ENCODE measurements at places on chromosomes 6 and 20.

DNA sequence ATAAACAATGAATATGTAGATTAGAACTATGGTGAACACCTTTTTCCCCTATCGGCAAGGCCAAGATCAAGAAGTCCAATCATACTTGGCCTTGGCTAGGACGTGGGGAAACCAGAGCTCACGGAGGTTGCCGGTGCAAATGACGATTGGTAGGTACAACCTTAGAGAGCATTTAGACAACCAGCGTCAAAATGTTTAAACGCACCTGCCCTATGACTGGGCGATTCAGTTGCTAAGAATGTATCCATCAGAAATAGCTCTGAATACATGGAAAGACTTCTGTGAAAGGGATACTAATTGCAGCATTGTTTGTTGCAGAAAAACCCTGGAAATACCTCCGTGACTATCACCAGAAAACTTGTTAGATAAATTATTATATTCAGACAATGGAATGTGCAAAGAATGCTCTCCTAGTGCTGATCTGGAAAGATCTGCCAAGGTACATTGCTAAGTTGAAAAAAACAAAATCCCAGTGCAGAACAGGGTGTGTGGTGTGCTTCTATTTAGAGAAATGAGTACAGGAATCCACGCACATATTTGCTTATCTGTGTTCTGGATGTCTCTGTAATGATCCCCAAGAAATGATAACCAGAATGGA is 48.0 kb upstream of the PTPN1 start:
- DNase-seq = no peak

DNA sequence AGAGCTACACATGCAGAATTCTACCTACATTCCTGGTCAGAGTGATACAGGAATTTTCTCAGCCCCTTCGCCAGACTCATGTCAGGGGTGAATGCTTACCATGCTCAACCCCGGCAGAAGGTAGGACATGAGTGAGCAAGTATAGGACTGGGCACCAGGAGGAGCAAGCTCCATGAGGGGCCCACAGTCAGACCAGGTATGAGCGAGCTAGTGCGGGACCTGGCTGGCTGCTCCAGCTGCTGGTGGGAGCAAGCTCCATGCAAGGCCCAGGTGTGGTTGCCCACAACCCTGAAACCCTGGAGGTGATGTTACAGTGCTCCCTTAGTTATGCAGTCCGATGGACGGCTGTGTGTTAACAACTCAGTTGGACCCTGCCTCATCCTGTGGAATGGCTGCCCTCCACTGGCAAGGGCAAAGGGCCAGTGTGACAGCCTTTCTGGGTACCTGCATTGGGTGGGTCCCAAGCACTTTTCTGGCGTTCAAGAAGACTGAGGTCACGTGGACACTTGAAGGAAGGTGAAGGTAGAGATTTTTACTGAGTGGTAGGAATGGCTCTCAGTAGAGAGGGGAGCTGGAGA is 503.5 kb upstream of the CITED2 start:
- DNase-seq = no peak

- peak; percentile 35 for DNase-seq
Observed at GRCh38 chr6:138944412-138944811, 43.6 kb downstream of the REPS1 start.

- DNase-seq = no peak
Observed at GRCh38 chr6:68196645-68197044, 438.4 kb upstream of the ADGRB3 start.

DNA sequence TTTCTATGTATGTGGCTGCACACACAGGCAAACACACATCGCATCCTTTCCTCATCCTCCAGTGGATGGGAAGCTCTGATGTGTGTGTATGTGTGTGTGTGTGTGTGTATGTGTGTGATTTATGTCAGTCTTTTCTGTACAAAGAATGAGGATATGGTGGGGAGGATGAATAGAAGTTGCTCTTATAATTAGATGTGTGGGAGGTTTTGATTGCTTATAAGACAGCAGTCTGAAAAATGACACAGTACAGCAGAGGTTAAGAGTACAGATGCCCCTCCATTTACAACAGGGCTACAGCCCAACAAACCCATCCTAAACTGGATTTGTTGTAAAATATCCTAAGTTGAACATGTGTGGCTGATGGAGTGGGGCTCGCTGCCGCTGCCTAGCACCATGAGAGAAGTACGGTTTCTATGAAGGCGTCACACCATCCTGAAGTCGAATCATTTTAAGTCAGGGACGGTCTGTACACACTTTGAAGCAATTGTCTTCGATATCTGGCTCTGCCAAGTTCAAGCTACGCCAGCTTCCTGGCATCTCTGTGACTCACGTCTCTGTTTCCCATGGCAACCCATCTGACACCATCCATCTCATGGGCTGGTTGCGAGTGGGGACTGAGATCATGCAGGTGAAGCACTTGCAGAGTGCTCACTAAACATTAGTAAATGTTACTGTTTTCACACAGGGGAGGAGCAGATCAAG is 252.6 kb downstream of the MYLK4 start:
- DNase-seq = no peak

- DNase-seq = peak; percentile 72
Observed at GRCh38 chr6:26311385-26312095, 53.5 kb upstream of the BTN3A2 start.

DNA sequence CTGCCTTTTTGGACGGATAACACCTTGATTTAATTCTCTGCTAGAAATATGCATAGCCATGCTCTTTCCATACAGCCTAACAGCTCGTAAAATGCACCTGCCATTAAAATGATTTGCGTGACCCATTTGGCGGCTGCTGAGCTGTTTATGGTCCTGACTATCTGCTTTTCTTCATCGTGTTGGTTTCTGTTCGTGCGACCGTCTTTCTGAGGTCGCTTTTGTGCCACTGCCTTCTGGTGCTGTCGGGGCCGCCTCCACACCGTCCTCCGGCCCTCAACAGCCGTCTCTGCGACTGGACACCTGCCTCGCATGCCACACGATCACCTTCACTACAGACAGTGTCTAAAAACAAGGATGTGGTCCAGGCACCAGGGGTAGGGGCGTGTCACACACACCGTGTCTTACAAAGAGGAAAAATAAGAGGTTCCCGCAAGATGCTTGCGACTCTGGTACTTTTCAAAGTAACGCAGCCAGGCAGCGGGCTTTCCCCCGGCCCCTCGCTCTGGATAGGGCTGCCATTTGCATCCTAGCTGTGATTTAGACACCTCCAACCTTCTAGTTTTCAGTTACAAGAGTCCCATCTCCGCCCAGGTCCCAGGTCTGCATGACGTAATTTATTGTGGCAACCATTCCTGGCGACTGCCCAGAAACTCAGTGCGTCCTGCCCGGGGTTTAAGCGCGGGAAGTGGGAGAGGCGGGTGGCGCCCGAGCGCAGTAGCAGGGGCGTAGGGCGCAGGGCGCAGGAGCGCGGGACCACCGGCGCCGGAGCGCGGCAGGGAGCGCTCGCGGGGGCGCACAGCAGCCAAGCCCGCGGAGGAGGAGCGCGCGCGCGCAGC is at the start of gene STMND1:
TSS of gene STMND1 (plus strand) at position 629 of the 836 bp plus-strand sequence. CDS start 208 bp downstream, outside the sequence.
- DNase-seq = no peak

GRCh38 chr6:83308833-83309232 is 115.7 kb downstream of the RWDD2A start:
- peak; percentile 8 for DNase-seq

GRCh38 chr6:155245831-155246230 is 18.0 kb upstream of the CLDN20 start:
- DNase-seq = no peak

DNA sequence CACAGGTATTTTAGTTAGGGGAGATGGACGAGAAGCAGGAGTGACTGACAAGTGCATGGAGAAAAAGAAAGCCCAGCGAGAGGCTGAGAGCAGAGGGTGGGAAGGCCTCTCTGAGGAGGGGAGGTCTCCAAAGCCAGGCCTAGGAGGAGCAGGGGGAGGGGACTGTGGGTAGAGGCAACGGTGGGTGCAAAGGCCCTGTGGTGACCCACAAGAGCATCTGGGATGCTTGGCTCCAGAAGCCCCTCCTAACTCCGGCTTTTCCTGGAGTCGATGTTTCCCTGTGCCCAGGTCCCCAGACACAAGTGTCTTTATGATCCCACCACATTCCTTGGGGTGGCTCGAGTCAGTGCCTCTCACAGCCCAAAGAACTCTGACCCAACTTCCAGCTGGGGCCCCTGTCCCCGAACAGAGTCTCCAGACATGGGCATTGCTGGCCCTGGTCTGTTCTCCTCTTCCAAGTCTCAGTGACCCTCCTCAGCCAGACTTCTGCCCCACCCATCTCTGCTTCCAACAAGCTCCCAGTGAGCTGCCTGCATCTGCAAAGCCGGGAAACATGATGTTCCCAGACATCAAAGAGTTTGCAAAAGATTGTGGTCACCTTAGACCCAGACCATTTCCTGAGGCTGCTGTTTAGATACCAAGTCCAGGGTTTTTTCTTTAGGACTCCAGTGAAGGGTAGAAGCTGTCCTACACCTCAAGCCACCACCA is 11.1 kb upstream of the BMP7 start:
- DNase-seq = no peak

DNA sequence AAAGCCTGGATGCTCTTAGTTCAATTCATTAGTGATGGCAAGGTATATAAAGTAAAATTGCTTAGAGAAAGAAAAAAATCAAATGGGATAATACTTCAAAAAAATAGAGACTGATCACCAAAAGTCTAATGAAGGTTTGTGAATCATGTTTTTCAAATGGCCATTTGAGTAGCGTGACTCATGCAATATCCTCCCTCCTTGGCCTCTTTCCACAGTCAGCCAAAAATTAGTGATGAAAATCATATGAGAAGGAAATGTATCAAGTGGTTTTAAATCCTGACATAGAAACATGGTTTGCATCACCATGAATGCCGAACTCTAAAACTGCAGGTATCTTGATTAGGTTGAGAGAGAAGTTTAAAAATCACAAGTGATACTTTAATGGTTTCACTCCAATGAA is 1.2 kb upstream of the COL19A1 start:
- DNase-seq = no peak

GRCh38 chr6:134199848-134200606 is 117.9 kb downstream of the SGK1 start:
- no peak for DNase-seq

- no peak for DNase-seq
Observed at GRCh38 chr20:12037521-12037920, 119.8 kb downstream of the BTBD3 start.

DNA sequence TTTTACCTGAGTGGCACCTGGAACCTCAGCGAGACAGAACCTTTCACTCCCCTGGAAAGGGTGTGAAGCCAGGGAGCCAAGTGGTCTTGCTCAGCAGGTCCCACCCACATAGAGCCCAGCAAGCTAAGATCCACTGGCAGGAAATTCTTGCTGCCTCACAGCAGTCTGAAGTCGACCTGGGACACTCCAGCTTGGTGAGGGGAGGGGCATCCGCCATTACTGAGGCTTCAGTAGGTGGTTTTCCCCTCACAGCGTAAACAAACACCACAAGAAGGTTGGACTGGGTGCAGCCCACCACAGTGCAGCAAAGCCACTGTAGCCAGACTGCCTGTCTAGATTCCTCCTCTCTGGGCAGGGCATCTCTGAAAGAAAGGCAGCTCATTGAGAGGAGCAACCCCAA is 134.7 kb upstream of the RSPO3 start:
- no peak for DNase-seq

GRCh38 chr6:109094416-109095035 is at the start of gene SESN1:
SESN1 (minus strand) TSS chr6:109094846; CDS start chr6:109094073, 773 bp downstream.
- peak; percentile 88 for DNase-seq

- DNase-seq = no peak
Observed at GRCh38 chr6:168711666-168712300, 270.8 kb downstream of the SMOC2 start.

DNA sequence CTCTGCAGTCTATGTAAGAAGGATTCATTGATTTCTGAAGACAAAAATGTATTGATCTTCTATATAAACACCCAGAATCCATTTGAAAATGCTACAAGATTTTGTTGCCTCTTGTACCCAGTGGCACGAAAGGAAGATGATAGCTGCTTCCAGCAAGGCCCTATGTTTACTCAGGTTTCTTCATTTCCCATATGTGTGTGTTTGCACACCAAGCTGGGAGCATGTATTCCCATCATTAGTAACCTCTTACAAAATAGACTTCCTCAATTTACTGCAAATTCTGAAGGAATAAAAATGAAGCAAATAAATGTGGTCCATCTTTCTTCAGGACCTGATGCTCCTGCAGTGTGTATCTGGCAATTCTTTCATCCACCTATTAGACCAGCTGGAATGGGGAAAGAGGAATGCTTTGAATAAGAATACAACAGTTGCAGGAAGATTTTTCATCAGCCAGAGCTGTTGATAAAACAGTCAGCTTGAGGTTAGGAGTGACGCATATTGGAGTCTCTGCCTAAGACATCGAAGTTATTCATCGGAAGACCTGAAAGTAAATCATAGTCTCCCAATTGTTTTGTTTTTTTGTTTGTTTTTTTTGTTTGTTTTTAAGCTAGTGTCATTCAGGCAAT is 132.3 kb downstream of the PDE7B start:
- no peak for DNase-seq

DNA sequence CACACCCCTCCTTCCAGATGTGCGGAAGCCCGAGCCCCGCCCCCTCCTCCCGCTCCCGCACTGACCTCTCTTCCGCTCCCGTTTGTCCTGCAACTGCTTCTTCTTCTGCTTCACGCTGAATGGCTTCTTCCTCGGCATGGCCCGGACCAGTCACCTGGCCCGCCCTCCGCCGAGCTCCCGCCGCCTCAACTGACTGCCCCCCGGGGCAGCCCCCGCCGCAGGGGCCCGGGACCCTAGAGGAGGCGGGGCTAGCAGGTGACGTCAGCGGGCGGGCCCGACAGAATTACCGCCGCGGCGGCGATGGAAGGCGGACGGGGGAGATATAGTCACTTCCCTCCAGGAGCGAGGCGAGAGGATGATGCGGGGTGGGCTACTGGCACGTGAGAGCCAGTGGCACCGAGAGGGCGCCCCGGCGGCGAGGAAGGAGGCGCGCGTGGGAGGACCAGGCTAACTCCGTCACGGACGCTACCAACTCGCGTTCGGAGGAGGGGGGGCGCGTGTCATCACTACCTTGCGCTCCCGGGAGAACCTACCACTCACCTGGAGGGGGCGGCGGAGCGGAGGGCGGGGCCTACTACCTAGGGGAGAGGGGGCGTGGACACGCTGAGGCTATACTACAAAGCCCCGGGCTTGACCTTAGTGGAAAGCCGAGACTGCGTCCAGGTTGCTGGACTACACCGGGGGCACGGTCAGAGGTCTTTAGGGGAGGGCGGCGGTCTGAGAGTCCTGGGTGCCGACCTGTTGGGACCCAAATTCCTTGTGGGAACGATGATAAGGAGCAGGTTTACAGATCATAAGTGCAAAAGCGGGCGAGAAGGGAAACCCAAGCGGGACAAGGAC is at the start of gene GNL1:
TSS of gene GNL1 (minus strand) at position 424 of the 840 bp plus-strand sequence. CDS start at position 138, 286 bp downstream.
- peak; percentile 98 for DNase-seq

GRCh38 chr20:47256668-47257236 is 99.7 kb downstream of the ZMYND8 start:
- DNase-seq = no peak

GRCh38 chr6:3231247-3232016 is 4.0 kb upstream of the TUBB2B start:
- no peak for DNase-seq

DNA sequence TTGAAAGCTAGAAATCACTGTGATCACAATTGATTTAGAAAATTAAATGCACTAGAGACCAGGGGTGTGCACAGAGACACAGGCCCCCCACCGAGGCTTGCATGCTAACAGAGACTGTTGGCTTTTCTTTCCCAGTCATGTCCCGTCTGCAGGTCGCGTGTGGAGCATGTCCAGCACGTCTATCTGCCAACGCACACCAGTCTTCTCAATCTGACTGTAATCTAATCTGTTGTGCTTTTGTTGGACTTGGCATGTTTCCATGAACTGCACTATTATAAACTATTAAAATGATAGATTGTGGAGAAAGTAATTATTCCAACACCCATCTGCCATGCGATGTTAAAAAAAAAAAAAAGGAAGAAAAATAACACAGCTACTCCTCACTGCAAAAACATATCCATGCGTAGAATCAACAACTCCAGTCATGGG is 17.7 kb downstream of the MYLIP start:
- DNase-seq = no peak

GRCh38 chr6:150883521-150883920 is 18.0 kb downstream of the MTHFD1L start:
- no peak for DNase-seq
